Fibroblast of upper back skin (primary cell): ENCODE measurements at places on chromosomes 1 and 21.

DNA sequence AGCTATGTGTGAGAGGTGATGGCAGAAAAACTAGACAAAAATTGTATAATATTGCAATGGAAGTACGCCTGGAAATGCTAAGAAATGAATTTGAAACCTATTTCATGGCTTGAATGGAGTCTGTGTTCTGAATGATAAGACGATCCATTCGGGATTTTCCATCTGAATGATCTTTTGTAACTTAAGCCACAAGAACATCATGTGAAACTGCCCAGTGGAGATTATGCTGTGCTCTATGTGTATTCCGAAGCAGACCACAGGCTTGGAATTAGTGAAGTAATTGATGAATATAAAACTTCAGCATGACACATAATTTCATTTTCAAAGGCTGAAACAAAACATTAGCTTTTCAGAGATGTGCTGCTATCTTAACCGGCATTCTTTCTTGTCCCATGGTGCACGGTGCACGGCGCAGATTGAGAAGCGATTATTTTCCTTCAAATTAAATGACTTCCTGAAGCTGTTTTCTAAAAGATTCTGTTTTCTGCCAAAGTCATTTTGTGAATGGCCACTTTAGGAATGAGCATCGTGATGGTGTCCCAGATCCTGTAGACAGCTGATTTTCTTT, 652.9 kb downstream of the PLA2G4A start:
- DNase-seq: no peak

DNA sequence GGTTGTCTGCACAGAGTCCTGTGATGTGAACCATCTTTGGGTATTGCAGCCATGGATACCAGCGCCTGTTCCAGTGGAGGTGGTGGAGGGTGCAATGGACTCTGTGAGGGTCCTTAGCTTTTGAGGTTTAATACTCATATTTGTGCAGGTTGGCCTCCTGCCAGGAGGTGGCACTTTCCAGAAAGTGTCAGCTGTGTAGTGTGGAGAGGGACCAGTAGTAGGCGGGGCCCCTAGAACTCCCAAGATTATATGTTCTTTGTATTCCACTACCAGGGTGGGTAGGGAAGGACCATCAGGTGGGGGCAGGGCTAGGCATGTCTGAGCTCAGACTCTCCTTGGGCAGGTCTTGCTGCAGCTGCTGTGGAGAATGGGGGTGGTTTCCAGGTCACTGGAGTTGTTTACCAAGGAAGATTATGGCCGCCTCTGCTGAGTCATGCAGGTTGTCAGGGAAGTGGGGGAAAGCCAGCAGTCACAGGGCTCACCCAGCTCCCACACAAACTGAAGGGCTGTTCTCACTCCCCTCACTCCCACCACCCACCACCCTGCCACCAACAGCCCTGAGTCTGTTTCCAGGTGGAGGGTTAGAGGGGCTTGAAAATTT, 31.2 kb upstream of the ZNF678 start:
- DNase-seq: no peak

- no peak for DNase-seq
Measured at GRCh38 chr1:8455700-8456307, 137.9 kb downstream of the SLC45A1 start.

- peak; percentile 43 for DNase-seq
Measured at GRCh38 chr1:110615548-110616130, 9.5 kb upstream of the KCNA2 start.

GRCh38 chr1:165942062-165942461, 114.6 kb downstream of the UCK2 start:
- no peak for DNase-seq

DNA sequence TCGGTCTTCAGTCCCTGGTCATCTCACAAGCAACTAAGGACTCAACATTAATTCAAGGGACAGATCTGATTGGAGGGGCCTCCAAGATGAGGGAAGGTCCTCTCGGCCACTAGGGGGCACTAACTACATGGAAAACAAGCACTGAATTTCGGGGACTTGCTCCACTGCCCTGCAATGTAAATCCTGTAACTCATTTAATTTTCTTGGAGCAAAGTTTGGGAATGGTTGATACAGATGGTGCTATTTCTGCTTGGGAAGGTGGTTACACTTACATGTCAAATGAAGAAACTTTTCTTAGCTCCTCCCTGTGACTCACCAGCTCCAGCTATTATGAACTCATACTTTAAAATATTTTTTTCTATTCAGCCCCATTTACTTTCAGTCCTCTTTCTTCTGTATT, 97.4 kb upstream of the KCNJ15 start:
- DNase-seq: peak; percentile 89

DNA sequence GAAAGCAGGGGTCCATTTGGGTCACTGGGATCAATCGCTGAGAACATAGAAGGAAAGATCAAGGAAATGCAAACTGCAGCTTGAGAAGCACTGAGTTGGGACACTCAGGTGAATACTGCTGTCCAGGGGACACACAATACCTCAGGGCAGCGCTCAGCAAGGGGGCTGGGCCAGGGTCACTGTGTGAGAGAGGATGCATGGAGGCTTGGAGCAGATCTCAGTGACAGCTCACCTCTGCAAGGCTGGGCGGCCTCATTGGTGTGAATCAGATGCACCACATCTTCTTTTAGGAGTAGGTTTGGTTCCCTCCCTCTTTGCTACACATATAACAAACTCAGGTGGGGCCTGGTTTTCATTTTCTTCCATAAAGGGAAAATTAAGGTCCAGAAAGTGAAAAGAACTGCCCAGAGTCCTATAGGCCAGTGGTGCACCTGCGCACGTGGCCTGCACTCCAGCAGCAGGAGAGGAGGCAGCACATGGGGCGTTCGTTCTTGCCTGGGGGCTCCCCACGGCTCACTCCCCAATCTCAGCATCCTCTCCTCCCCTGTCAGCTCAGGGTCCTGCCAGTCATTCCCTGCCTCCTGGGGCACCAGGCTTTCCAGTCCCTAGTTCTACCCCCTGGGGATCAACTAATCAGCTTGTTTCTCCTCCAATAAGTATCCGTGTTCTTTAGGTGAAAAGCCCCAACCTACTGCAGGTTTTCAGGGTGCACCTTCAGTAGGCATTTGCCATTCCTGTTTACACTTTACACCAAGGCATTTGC, 1.5 kb downstream of the A3GALT2 start:
- no peak for DNase-seq

DNA sequence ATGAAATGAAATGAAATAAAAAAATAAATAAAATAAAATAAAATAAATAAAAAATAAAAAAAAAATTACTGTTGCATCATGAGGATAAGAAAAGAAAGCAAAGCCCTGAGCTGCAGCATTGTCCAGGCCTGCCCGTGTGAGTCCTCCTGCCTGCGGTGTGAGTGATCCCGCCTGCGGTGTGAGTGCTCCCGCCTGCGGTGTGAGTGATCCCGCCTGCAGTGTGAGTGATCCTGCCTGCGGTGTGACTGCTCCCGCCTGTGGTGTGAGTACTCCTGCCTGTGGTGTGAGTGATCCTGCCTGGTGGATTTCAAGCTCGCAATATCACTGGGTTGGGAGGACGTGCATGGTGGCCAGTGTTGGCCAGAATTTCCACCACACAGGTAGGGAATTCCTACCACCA, 22.4 kb upstream of the PTTG1IP start:
- DNase-seq: no peak

DNA sequence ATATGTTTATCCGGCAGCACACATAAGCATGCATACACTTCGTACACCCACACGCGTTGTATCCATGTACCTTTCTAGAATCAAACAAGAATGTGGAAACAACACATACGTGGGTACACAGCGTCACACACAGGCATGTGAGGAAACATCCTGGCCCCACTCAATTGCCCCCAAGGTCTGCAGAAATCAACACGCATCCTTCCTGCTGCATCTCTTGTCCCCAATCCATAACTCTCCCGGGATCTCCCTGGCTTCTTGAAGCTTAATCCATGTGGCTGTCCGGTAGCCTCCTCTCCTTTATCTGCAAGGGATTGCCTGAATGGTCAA, 5.5 kb upstream of the TBX15 start:
- no peak for DNase-seq

DNA sequence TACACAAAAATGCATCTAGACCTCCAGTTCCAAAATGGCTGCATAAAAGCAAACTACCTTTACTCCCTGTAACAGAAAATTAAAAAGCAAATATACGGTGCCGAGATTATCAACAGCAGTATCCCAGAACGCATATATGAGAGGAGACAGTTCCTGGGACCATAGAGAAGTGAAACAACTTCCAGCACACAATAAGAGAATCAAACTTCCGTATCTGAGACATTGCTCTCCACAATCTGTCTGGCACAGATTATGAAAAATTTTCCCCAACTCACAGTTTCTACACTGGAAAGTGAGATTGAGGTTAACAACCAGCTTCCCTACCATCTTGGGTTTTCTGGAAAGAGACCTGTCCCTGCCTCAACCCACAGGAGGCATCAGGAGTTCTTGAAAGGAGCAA, 47.2 kb upstream of the ST6GALNAC3 start:
- no peak for DNase-seq

DNA sequence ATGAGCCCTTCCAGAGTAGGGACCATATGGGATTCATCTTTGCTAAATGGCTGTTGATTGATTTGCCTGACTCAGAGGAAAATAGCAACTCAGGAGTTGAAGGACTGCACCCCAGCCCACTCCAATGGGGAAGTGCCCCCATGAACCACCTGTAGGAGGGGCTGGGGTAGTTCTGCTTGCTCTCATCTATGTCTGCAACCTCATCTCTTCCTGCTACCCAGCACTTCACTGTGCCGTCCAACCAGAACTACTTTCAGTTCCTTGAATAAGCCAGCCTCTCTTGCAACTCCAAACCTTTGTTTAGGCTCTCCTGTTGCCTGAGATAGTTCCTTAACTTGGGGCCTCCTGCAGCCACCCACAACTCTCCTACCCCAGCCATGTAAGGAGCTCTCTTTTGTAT, 26.6 kb downstream of the BEND5 start:
- no peak for DNase-seq

DNA sequence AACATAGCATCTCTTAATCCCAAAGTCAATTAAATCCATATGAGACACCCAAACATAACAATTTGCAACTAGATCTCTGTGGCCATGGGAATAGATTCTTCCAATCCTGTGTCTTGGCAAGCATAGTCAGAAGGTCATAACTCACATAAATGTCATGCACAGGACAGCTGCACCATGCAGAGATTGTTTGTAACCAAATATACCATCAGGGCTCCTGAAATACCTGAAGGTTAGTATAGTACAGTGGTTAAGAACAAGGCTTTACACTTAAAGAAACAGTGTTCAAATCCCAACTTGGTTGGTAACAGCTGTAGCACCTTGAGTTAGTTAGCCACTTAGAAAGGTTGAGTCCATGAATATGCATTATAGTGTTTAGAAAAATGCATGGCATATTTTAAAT, 82.6 kb upstream of the CCDC190 start:
- peak; percentile 77 for DNase-seq

DNA sequence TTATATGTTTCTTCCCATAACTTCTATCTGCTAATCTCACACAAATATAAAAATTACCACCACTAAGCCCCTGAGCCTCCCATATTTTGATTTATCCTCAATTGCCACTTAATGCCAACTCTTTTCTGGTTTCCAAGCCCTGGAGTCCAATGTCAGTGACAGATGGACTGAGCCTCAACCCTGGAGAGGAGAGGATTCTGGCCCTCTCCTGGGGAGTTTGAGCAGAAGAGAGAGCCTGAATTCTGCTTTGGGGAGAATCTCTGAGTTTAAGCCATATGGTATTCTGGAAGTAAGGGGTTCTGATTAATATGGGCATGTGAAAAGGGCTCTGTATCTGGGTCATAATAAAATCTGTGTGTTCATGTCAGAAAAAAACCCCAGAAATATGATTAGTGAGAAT, 8.5 kb downstream of the CADM3 start:
- DNase-seq: no peak

DNA sequence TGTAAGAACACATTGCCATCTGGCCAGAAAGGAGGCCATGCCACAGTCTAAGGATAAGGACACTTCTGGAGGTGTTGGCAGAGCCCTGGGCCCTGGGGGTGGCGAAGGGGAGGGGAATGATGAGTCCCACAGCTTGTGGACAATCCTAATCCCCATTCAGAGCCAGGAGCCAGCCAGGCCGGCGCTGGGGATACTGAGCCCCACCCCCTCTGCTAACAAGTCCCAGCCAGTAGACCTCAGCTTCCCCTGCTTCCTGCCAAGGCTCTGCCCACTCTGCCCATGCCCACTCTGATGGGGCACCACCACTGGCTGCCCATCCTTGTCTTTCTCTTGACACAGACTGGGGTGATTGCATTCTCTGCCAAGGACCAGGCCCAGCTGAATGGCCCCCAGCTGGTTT, 71.9 kb downstream of the NAV1 start:
- DNase-seq: no peak

- DNase-seq: no peak
Measured at GRCh38 chr1:113610372-113610771, 148.9 kb downstream of the PHTF1 start.

GRCh38 chr1:23103001-23103889, 65.4 kb downstream of the LUZP1 start:
- DNase-seq: no peak

DNA sequence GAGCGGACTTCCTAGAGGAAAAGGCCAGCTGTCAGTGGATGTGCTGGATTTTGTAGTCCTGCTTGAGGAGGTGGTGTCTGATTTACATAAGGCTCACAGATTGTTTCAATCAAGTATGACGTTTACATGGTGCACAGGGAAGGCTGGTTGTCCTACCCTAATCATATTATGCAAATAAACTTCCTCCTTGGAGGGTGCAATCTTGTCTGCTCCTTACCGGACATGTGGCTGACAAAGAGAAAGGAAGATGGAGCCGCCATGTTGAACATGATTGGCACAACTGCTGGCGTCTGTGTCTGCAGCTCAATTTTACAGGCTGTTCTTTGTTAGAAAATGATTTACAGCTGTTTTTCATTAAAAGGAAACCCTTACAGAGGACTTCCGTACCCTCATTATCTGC, 1656.1 kb downstream of the KCNT2 start:
- no peak for DNase-seq

GRCh38 chr1:92913093-92913819, 48.0 kb downstream of the DIPK1A start:
- no peak for DNase-seq

- no peak for DNase-seq
Measured at GRCh38 chr1:108482708-108483107, 32.6 kb downstream of the NBPF6 start.

DNA sequence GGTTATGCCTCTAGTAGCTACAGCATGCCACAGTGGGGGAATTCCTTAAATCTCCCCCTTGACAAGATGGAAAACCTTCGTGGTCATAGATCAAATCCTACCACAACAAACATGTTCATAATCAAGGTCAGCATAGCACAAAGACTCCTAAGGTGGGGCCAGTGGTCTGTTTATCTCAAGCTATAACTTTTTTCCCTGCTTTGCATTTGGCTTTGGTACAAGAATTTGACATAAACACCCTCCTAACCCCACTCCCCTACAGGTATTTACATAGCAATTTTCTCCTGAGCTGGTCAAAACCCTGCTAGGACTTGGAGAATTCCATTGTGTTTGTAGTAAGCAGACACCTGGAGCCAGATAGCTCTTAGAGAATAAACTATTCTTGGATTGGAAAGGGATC, 58.5 kb downstream of the HIVEP3 start:
- DNase-seq: no peak

DNA sequence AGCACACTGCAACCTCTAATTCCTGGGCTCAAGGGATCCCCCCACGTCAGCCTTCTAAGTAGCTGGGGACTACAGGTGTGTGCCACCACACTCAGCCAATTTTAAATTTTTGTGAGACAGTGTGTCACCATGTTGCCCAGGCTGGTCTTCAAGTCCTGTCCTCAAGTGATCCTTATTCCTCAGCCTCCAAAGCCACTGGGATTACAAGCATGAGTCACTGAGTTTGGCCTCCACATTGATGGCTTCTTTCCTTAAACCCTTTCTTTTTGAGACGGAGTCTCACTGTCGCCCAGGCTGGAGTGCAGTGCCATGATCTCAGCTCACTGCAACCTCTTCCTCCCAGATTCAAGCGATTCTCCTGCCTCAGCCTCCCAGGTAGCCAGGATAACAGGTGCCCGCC, 7.6 kb downstream of the KPNA6 start:
- no peak for DNase-seq
